ENCODE measurements at places on chromosomes 3 and 15.

DNA sequence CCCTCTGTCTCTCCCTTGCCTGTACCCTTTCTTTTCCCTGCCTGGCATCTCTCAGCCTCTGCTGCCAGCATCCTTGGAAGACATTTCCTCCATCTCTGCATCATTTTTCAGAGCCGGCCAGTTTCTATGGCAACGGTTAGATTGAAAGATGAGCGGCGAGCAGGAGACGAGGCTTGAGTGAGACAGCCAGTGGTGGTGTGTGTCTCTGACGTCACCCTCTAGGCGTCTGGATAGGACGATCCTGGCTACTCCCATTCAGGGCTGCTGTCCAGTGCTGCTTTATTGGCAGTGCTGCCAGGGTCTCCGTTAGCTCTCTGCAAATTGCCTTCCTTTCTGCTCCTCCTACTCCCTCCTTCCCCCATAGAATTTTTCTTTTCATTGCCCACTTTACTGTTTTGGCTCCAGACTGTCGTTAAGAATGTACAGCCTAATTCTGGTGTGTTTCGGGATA is 57.9 kb downstream of the TRAK1 start:
- peak; percentile 45 for DNase-seq
- no peak overlapping the region for H3K4me3 ChIP-seq
- H3K4me1 ChIP-seq, result no peaks in the 10 kb centered on the region
- H3K36me3 ChIP-seq, result no peaks in the 10 kb centered on the region

GRCh38 chr3:148450819-148451218 is 246.9 kb upstream of the AGTR1 start:
- no peaks in the 10 kb centered on the region for H3K27me3 ChIP-seq
- DNase-seq, result no peak
- H3K36me3 ChIP-seq, result no peaks in the 10 kb centered on the region

- no peaks in the 10 kb centered on the region for H3K27me3 ChIP-seq
- DNase-seq, result peak; percentile 92
- H3K4me3 ChIP-seq, result no peak overlapping the region
- peak overlapping the region; percentile 36 for H3K27ac ChIP-seq
Measured at GRCh38 chr3:195806211-195806915, 5.4 kb downstream of the MUC4 start.

GRCh38 chr3:65020281-65021160 is 332.7 kb upstream of the ADAMTS9 start:
- no peaks in the 10 kb centered on the region for H3K36me3 ChIP-seq
- no peak overlapping the region for H3K27ac ChIP-seq
- H3K4me1 ChIP-seq, result no peaks in the 10 kb centered on the region
- H3K4me3 ChIP-seq, result no peak overlapping the region

- DNase-seq, result no peak
- no peaks in the 10 kb centered on the region for H3K4me1 ChIP-seq
- H3K27me3 ChIP-seq, result no peaks in the 10 kb centered on the region
Measured at GRCh38 chr3:65126527-65127410, 439.0 kb upstream of the ADAMTS9 start.

GRCh38 chr3:155772801-155773200 is 27.9 kb upstream of the PLCH1 start:
- no peaks in the 10 kb centered on the region for H3K27me3 ChIP-seq
- peaks cover 2% of the 10 kb centered on the region for H3K36me3 ChIP-seq
- DNase-seq, result no peak
- H3K4me1 ChIP-seq, result no peaks in the 10 kb centered on the region
- no peak overlapping the region for H3K27ac ChIP-seq

DNA sequence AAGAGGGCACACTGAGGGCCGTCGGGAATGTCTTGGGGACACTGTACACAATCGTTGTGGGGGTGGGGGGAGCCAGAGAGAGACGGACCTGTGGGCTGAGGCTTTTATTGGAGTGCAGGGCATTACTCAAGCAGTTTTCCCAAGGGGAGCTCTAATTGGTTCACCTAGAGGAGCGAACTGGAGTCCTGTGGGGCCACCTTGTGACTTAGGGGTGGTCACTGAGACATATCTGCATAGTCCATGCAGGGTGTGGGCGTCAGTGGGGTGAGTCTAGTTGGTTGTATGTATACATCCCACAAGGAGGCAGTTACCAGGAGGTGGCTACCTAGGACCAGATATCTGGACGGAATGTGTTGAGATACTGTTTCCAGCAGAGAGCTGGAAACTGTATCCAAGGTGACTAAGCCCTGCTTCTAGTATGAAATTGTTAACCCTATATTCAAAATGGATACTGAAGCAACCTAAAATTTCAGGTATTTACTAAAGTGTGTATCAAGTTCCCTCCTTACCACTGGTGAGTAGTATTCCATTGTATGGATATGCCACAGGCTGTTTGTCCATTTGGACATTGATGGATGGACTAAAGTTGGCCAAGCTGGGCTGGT is 2.6 kb upstream of the PIGZ start:
- H3K4me1 ChIP-seq, result 0 out of 2 replicates have a peak, but pooled peaks cover 1% of the 10 kb centered on the region
- peaks cover 48% of the 10 kb centered on the region for H3K27me3 ChIP-seq
- no peak for DNase-seq
- H3K36me3 ChIP-seq, result no peaks in the 10 kb centered on the region

DNA sequence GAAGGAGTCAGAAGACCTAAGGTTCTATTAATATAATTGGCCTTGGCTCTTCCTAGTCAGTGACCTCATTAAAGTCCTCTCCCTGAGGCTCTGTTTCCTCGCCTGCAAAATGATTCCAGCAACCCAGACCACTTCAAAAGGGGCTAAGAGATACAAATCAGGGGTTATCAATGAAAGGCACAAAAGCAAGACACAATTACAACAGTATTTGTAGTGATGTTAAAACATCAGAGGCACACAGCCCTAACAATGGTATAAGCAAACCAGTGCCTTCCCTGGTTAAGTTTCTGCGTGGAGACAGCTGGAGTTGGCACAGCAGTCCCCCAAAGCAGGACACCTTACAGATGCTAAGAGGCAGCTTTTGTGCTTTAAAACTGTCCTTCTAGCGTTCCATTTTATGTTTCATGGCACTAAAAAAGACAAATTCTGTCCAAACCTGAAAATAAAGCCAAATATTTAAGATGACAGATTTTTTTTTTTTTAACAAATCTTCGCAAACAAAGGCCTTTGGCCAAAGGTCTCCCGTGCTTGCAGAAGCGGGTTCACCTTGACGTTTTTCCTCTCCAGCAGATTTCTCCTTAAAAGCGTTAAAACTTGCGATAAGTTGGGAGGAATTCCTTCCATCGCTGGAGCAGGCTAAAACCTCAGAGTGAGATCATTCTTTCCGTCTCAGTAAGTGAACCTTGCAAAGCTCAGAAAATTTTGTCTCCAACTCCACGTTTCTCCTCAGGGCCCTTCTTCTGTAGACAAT is 999 bp downstream of the ZNF280D start:
- no peak for DNase-seq
- H3K4me3 ChIP-seq, result peak overlapping the region; percentile 42
- no peaks in the 10 kb centered on the region for H3K36me3 ChIP-seq
- H3K27me3 ChIP-seq, result no peaks in the 10 kb centered on the region
- H3K4me1 ChIP-seq, result peaks cover 2% of the 10 kb centered on the region

GRCh38 chr3:180058238-180058637 is 21.5 kb upstream of the PEX5L start:
- no peaks in the 10 kb centered on the region for H3K4me1 ChIP-seq
- H3K27me3 ChIP-seq, result no peaks in the 10 kb centered on the region

- DNase-seq, result no peak
- H3K27ac ChIP-seq, result no peak overlapping the region
- H3K36me3 ChIP-seq, result no peaks in the 10 kb centered on the region
- H3K27me3 ChIP-seq, result no peaks in the 10 kb centered on the region
- H3K4me1 ChIP-seq, result peaks cover 11% of the 10 kb centered on the region
Measured at GRCh38 chr3:12963922-12964701, 109.1 kb downstream of the IQSEC1 start.

DNA sequence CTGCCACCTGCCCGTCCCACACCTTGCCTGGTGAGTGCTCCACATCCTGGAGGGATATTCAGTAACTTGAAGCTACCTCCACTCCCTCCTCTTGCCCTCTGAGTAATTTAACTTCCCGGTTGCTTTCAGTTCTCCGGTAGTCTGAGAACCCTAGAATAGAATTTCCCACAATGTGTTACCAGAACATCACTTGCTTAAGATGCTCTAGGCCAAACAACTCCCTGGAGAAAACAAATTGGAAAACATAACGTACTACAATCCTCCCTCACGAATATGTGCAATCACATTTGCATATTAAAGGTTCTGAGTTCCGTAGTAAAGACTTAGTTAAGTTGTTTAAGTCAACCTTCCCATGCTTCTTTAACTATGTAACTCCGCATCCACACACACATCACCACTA is 44.8 kb downstream of the SLCO2A1 start:
- no peaks in the 10 kb centered on the region for H3K36me3 ChIP-seq
- no peak overlapping the region for H3K4me3 ChIP-seq
- no peaks in the 10 kb centered on the region for H3K27me3 ChIP-seq
- peaks cover 6% of the 10 kb centered on the region for H3K4me1 ChIP-seq
- H3K27ac ChIP-seq, result no peak overlapping the region

DNA sequence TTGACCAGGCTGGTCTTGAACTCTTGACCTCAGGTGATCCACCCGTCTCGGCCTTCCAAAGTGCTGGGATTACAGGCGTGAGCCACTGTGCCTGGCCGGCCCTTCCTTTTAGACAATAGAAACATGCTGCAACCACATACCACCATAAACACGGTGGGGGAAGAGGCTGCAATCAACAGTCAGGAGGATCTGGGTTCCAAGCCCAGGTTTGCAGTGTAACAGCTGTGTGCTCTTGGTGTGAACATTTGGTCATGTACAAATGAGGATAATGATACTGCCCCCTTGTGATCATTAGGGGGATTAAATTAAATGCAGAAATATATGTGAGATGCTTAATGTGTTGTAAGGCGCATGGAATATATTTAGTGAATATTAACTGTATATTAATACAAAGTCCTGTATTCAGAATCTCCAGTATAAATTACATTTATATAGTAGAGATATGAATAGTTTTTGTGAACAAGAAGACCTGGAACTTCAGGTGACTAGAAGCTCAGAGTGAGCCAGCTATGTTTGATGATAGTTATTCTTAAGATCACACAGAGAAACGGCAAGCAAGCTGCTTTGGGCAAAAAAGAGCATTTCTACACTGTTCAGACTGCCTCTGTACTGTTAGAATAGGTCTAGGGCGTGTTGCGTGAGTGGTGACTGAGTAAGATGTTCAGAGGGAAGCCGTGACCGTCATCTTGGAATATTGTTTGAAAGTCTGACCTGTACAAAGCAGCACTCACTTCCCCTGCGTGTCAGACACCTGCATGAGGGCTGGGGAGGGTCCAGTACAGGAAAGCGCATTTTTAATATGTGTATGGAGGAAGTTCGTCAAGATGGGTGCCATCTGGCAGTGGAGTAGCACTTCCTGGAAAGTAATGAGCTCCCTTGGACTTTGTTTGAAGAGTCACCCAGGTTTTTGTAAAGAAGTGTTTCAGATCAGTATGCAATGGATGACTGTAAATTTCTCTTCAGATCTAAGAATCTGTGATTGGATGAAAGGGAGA is 125.8 kb downstream of the PGPEP1L start:
- H3K4me3 ChIP-seq, result no peak overlapping the region
- no peaks in the 10 kb centered on the region for H3K27me3 ChIP-seq
- no peak for DNase-seq
- H3K36me3 ChIP-seq, result no peaks in the 10 kb centered on the region
- H3K4me1 ChIP-seq, result 0 out of 2 replicates have a peak, but pooled peaks cover 1% of the 10 kb centered on the region
- H3K27ac ChIP-seq, result no peak overlapping the region

- H3K4me3 ChIP-seq, result no peak overlapping the region
- H3K36me3 ChIP-seq, result no peaks in the 10 kb centered on the region
- H3K4me1 ChIP-seq, result no peaks in the 10 kb centered on the region
- no peak for DNase-seq
- H3K27me3 ChIP-seq, result no peaks in the 10 kb centered on the region
Measured at GRCh38 chr3:184428561-184429175, 48.8 kb downstream of the CHRD start.

DNA sequence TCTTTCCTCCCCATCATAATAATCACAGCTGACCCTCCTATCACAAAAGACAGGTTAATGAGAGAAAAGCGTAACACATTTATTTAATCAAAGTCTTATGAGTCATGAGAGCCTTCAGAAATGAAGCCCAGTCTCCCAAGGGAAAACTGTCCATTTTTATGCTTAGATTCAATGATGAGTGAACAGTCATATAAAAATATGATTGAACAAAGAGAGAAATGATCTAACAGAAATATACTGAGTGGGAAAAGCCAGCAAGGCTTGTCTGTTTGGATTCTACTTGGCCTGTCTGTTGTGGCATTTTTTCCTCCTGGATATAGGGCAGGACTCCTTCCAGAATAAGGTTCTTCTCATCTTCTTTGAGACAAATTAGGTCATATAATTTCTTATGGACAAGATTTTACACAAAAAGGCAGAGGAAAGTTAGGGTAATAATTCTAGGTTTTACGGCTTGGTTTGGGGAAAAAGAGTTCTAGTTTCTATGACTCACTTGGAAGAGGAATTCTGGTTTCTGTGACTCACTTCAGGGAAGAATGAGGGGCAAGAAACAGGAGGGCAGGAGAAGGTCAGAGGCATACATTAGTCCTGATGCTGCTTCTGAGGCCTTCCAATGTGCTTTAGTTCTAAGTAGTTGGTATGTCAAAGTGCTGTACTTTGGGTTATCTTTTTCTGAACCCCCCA is 534.2 kb downstream of the ZIC1 start:
- H3K36me3 ChIP-seq, result no peaks in the 10 kb centered on the region
- peaks cover 5% of the 10 kb centered on the region for H3K4me1 ChIP-seq
- DNase-seq, result no peak
- H3K27ac ChIP-seq, result no peak overlapping the region
- H3K4me3 ChIP-seq, result no peak overlapping the region

GRCh38 chr3:16944356-16944755 is 59.6 kb downstream of the PLCL2 start:
- no peak for DNase-seq
- H3K27ac ChIP-seq, result no peak overlapping the region
- no peaks in the 10 kb centered on the region for H3K27me3 ChIP-seq
- H3K4me1 ChIP-seq, result no peaks in the 10 kb centered on the region
- no peak overlapping the region for H3K4me3 ChIP-seq

GRCh38 chr3:167972502-167972901 is 123.2 kb downstream of the GOLIM4 start:
- H3K4me3 ChIP-seq, result no peak overlapping the region
- H3K27ac ChIP-seq, result no peak overlapping the region
- H3K27me3 ChIP-seq, result no peaks in the 10 kb centered on the region
- no peaks in the 10 kb centered on the region for H3K36me3 ChIP-seq

DNA sequence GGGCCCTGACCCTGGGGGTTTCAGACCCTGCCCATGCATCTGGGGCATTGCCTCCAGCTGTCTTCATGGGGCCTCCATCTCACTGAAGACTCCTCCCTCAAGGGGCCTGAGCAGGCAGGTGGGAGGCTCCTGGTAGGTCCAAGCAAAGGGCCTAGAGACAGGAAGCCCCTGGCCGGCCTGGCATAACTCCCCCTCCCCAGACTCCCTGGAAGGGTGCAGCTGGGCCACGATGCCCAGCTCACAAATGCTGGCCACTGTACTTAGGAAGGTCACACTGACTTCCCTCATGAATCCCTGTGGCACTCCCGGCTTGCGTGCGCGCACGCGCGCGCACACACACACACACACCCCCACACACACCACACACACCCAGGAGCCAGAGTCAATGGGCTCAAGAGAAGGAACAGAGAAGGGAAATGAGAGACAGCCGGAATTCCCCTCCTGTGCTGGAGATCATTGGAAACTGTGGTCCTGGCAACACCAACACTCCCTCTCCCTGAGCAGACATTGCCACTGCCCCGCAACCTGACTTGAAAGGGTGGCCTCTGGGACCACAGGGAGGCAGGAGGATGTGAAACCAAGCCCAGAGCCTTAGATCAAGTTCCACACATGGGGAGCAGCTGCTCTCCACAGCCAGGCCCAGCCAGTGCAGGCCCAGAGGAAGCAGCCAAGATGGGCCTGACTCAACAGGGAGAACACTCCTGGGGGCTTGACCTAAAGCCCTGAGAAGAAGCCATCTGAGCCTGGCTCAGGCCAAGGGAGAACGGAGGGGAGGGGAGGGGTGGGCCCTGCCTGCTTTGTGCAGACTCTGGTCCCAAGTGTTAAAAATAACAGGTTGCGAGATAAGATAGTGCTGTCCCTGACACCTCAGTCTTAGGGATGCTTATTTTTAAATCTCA is 69.7 kb downstream of the SCN5A start:
- H3K36me3 ChIP-seq, result no peaks in the 10 kb centered on the region
- H3K4me1 ChIP-seq, result peaks cover 1% of the 10 kb centered on the region
- no peak for DNase-seq
- no peaks in the 10 kb centered on the region for H3K27me3 ChIP-seq

All from iPS DF 6.9 (cell line).